Immature natural killer cell (primary cell): ENCODE measurements at places on chromosomes 1 and 21. TPM values are rescaled to one million over a fixed set of nuclear protein-coding genes. Genes with fewer than 3 reads are reported as not detected.

The NPL gene
- polyA plus RNA-seq: 4.8 TPM

The ZC3H12A gene
- 9.6 TPM for polyA plus RNA-seq

The F5 gene
- polyA plus RNA-seq: 0.08 TPM

The LEPR gene
- polyA plus RNA-seq: 2.2 TPM

The LIPI gene
- polyA plus RNA-seq: not detected

- H3K36me3 ChIP-seq: no peaks in the 10 kb centered on the region
- peaks cover 3% of the 10 kb centered on the region for H3K27me3 ChIP-seq
- DNase-seq: no peak
- no peak overlapping the region for H3K27ac ChIP-seq
- no peak overlapping the region for H3K4me3 ChIP-seq
- H3K4me1 ChIP-seq: no peaks in the 10 kb centered on the region
Measured at GRCh38 chr1:58395355-58395754, 151.2 kb downstream of the OMA1 start.

DNA sequence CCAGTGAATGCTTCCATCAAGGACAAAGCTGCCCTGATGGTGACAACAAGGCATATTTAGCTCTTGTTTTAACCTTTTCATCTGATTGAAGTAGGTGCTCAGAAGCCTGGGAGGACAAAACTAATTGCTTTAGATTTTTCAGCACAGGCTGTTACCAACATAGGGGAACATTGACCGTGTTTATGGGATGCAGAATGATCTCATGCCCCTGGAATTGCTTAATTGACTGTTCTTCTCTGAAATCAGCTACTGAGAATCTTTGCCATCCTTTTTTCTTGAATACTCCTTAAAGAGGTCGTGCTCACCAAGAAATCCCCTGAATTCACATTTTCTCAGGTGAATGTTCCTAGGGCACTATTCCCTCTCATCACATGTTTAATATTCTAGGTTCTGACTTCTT is 95.9 kb upstream of the CCDC190 start:
- no peaks in the 10 kb centered on the region for H3K36me3 ChIP-seq
- DNase-seq: no peak
- no peak overlapping the region for H3K27ac ChIP-seq
- peaks cover 7% of the 10 kb centered on the region for H3K27me3 ChIP-seq

DNA sequence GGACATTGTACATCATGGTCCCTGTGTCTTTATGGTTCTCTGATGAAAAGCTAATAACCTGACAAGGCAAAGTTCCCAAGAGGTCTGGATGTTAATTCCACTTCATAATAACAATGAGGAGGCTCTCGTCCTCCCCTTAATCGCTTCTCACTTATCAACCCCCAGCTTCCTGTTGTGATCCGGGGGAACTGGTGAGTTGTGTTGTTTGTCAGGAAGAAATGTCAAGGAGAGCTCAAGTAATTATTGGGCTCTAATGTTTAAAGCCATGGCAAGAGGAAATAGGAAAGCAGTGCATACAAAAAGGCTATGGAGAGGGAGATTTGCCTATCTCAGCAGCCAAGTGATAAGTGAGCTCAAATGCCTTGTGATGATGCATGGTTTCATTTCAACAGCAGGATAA is 42.8 kb upstream of the RASAL2 start:
- no peak overlapping the region for H3K4me3 ChIP-seq
- no peak overlapping the region for H3K27ac ChIP-seq
- H3K4me1 ChIP-seq: no peaks in the 10 kb centered on the region
- H3K27me3 ChIP-seq: no peaks in the 10 kb centered on the region
- no peak for DNase-seq

DNA sequence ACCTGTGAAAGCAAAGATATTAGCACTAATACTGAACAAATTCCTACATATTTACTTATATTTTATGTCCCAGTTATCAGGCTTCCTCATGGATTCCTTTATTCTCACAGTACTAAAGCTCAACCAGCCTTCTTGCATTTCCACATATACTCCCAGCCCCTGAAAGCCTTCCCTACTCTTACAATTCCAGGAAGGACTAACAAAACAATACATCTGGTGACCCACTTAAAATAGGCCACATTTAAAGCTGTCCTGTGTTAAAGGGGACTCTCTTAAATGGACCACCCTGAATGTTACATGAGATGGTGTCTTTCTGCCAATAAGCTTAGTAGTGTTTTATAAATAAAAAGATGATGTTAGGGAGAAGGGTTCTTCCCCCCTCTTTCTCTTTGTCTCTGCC is 54.4 kb downstream of the NTMT2 start:
- H3K27ac ChIP-seq: no peak overlapping the region
- no peaks in the 10 kb centered on the region for H3K36me3 ChIP-seq
- H3K4me1 ChIP-seq: no peaks in the 10 kb centered on the region
- no peak overlapping the region for H3K4me3 ChIP-seq
- no peak for DNase-seq

GRCh38 chr1:9437961-9438430 is 101.3 kb upstream of the SLC25A33 start:
- H3K27ac ChIP-seq: no peak overlapping the region
- H3K4me3 ChIP-seq: no peak overlapping the region
- no peak for DNase-seq

GRCh38 chr21:25428537-25428936 is 178.7 kb downstream of the MRPL39 start:
- H3K27ac ChIP-seq: no peak overlapping the region
- no peak for DNase-seq

GRCh38 chr1:227092069-227092468 is 152.0 kb downstream of the COQ8A start:
- peaks cover 5% of the 10 kb centered on the region for H3K27me3 ChIP-seq
- H3K27ac ChIP-seq: no peak overlapping the region

GRCh38 chr1:157437296-157437695 is 115.0 kb downstream of the FCRL5 start:
- peak; percentile 5 for DNase-seq
- H3K36me3 ChIP-seq: no peaks in the 10 kb centered on the region
- H3K27me3 ChIP-seq: peaks cover 4% of the 10 kb centered on the region
- no peak overlapping the region for H3K4me3 ChIP-seq
- peaks cover 3% of the 10 kb centered on the region for H3K4me1 ChIP-seq

GRCh38 chr1:118073648-118074435 is 111.2 kb downstream of the SPAG17 start:
- no peak overlapping the region for H3K27ac ChIP-seq
- no peak overlapping the region for H3K4me3 ChIP-seq
- no peak for DNase-seq
- no peaks in the 10 kb centered on the region for H3K36me3 ChIP-seq
- no peaks in the 10 kb centered on the region for H3K4me1 ChIP-seq
- peaks cover 3% of the 10 kb centered on the region for H3K27me3 ChIP-seq

GRCh38 chr1:53388963-53389362 is 61.1 kb upstream of the LRP8 start:
- no peak for DNase-seq
- H3K27ac ChIP-seq: no peak overlapping the region
- no peak overlapping the region for H3K4me3 ChIP-seq
- no peaks in the 10 kb centered on the region for H3K27me3 ChIP-seq
- H3K36me3 ChIP-seq: no peaks in the 10 kb centered on the region

DNA sequence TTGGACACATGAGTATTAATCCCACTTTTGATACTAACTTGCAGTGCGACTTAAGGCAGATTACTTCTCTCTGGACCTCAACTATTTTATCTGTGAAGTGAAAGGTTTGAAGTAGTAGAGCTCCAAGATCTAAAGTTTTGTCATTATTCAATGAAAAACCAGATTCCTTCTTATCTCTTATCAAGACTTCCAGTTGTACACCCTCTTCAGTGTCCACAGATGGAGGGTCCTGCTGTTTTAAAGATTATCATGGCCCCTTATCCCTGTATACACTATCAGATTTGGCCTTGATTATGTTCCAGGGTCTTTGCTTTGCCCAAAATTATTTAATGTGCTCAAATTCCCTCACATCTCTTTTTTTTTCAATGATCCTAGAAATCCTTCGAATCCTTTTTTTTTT is 1.1 kb downstream of the C1orf50 start:
- H3K27me3 ChIP-seq: peaks cover 2% of the 10 kb centered on the region
- H3K27ac ChIP-seq: no peak overlapping the region
- peak overlapping the region; percentile 92 for H3K4me3 ChIP-seq
- peaks cover 6% of the 10 kb centered on the region for H3K36me3 ChIP-seq

GRCh38 chr1:40232444-40232843 is 15.3 kb upstream of the TMCO2 start:
- no peak overlapping the region for H3K27ac ChIP-seq
- peaks cover 21% of the 10 kb centered on the region for H3K36me3 ChIP-seq
- DNase-seq: no peak

DNA sequence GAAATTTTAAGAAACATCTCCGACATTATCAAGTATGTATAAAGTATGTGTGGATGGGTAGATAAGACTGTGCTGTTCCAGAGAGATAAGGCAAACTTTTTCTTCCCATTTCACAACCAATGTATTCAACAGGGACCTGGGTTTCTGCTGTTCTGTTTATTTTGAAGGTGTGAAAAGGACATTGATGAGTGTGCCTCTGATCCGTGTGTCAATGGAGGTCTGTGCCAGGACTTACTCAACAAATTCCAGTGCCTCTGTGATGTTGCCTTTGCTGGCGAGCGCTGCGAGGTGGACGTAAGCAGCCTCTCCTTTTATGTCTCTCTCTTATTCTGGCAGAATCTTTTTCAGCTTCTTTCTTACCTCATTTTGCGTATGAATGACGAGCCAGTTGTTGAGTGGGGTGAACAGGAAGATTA is 174.0 kb downstream of the CRB1 start:
- H3K27ac ChIP-seq: no peak overlapping the region
- no peaks in the 10 kb centered on the region for H3K4me1 ChIP-seq
- DNase-seq: no peak
- no peak overlapping the region for H3K4me3 ChIP-seq
- peaks cover 3% of the 10 kb centered on the region for H3K27me3 ChIP-seq

DNA sequence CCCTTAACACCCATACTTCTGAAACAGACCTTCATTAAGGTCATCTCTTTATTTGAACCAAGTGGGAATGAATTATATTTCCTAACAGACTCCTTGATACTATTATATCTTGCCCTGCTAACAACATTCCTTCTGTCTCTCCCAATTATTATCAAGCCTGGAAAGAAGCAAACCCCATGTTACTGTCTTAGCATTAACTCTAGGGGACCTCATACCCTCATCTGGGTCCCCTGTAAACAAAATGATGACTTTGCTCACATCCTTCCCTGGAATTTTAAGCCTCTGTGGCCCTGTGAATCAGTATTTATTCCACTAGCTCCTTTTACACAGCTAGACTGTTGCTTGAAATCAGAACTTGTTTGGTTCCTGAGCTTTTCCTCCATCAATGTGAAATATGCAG is 38.3 kb upstream of the BCL10 start:
- DNase-seq: no peak
- H3K4me3 ChIP-seq: no peak overlapping the region
- no peaks in the 10 kb centered on the region for H3K4me1 ChIP-seq
- peaks cover 12% of the 10 kb centered on the region for H3K27me3 ChIP-seq
- H3K36me3 ChIP-seq: no peaks in the 10 kb centered on the region

DNA sequence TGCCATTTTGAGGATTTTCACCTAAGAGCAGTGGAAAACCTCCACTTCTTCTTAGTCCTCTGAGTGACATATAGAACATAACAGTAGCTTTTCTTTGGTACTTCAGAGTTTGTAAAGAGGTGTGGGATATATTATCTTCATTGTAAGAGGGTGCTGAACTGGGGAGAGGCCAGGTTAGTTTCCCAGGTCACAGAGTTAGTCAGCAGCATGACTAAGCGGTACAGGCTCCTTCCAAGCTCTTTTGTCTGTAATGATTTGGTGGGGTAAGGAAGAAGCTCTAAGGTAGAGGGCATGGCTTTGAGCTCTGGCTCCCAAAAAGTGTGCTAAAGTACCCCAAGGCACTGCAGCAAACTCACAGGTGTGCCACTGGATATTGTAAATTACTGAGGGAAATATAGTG is 325.0 kb upstream of the PLXNA2 start:
- no peak overlapping the region for H3K27ac ChIP-seq
- no peak for DNase-seq
- peaks cover 2% of the 10 kb centered on the region for H3K4me1 ChIP-seq
- H3K4me3 ChIP-seq: no peak overlapping the region
- H3K36me3 ChIP-seq: no peaks in the 10 kb centered on the region
- H3K27me3 ChIP-seq: peaks cover 2% of the 10 kb centered on the region

DNA sequence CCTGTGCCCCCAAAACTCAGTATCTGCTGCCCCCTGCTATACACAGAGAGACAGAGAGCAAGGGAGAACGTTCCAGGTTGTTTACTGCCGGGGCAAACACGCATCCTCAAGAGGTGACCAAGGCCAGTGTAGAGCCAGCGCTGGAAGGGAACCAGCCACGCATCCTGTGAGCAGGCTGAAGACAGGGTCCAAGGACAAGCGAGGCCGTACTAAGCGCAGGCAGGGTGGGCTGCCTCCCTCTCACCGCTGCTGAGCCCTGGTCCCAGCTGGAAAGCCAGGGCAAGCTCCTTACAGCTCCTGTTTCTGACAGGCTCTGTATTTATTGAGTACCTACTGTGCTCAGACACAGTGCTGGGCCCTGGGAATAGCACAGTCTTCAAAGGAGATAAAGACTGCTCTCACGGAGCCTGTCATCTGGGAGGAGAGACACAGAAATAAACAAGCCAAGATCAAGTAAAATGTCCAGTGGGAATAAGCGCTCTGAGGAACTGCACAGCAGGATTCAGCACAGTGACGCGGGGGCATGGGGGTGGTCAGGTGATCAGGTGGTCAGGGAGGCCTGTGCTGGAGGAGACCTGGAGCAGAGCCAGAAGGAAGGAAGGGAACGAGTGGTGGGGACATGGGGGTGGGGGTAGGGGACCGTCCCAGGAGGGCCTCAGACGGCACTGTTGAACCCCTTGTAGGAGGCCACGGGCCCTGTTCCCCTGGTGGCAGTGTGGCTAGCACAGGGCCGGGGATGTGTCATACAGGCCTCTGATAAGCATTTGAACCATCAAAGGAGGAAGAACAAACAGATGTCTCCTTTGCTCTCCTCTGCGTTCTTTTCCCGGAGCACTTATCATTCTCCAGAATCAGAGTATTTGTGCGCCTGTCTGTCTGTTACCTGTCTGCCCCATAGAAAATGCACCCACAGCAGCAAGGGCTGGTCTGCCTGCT is 37.8 kb upstream of the EFHD2 start:
- peaks cover 13% of the 10 kb centered on the region for H3K27me3 ChIP-seq
- no peaks in the 10 kb centered on the region for H3K36me3 ChIP-seq
- H3K4me3 ChIP-seq: no peak overlapping the region

- H3K27ac ChIP-seq: no peak overlapping the region
- no peaks in the 10 kb centered on the region for H3K4me1 ChIP-seq
- no peaks in the 10 kb centered on the region for H3K36me3 ChIP-seq
- peaks cover 2% of the 10 kb centered on the region for H3K27me3 ChIP-seq
Measured at GRCh38 chr1:9362488-9362887, 69.8 kb downstream of the SPSB1 start.

- H3K4me1 ChIP-seq: no peaks in the 10 kb centered on the region
- no peak for DNase-seq
- no peaks in the 10 kb centered on the region for H3K27me3 ChIP-seq
- H3K27ac ChIP-seq: no peak overlapping the region
- H3K36me3 ChIP-seq: no peaks in the 10 kb centered on the region
- H3K4me3 ChIP-seq: no peak overlapping the region
Measured at GRCh38 chr1:21601278-21602048, 67.7 kb downstream of the RAP1GAP start.
